Activated CD8-positive, alpha-beta memory T cell treated with anti-CD3 and anti-CD28 coated beads for 24 hours (primary cell): ENCODE measurements at places on chromosomes 3 and 15.

GRCh38 chr3:43468133-43468532 lies 153.7 kb downstream of the ANO10 start:
- no peak for DNase-seq

GRCh38 chr3:114380233-114380651 lies 86.4 kb downstream of the TIGIT start:
- no peak for DNase-seq

DNA sequence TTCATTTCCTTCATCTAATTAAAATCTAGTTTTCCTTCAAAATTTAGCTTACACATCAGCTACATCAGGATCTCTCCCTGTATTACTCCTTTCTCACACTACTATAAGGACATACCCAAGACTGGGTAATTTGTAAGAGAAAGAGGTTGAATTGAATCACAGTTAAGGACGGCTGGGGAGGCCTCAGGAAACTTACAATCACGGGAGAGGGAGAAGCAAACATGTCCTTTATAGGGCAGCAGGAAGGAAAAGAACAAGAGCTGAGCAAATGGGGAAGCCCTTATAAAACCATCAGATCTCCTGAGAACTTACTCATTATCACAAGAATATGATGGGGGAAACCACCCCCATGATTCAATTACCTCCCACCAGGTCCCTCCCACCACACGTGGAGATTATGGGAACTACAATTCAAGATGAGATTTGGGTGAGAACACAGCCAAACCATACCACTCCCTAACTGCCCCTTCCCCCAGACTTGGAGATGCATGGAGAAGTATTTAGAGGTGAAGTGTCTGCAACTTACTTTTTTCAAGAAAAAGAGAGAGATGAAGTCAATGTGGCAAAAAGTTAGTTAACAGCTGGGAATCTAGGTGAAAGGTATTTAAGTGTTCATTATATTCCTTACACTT lies 21.3 kb downstream of the PRTG start:
- DNase-seq: no peak

- no peak for DNase-seq
Measured at GRCh38 chr15:66294157-66294931, 976 bp downstream of the DIS3L start.

DNA sequence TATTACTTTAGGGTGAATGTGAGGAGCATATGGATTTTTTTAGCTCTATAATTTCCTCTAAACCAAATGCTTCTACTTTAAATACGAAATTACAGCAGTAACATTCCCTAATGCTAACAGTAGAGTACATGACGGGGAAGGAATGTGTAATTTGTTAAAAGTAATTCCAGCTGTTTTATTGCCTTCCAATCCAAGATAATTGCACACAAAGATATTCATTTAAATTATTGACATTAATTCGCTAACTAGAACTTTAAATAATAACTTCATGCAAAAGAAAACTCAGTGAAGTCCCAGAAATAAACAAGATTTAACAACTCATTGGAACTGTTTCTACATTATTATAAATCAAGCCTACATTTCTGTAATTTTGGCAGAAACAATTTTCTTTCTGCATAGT lies 261.4 kb upstream of the CFAP20DC start:
- DNase-seq: no peak

DNA sequence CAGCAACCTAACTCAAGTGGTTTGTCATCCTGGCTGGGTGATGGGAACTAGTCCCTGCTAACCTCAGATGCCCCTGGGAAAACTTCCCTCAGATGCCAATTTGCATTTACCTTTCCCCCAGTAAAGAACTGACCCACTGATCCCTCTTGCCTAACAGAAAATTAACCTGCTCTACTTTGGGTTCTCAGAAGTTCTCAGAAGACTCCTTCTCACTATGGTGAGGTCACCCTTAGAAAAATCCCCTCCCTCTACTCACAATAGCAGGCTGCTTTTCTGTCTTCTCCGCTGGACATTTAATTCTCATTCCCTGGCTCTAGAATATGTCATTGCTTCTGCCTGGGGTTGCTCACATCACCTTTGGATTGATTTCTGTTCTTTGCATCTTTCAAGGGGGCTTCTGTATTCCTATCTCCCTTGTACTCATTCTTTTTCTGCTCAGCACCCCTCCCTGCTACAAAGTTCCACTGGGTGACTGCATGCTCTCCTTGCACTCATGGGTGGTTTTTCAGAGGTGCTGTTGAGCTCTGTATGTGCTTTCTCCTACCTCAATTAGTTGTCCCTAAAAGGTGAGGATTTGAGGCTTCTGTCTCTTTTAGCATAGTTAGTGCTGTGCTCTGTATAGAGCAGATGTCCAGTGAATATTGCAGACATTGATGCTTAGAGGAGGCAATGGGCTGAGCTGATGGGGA lies 869 bp downstream of the PLA1A start:
- no peak for DNase-seq

GRCh38 chr3:143727391-143727790 lies 120.9 kb downstream of the SLC9A9 start:
- DNase-seq: no peak

DNA sequence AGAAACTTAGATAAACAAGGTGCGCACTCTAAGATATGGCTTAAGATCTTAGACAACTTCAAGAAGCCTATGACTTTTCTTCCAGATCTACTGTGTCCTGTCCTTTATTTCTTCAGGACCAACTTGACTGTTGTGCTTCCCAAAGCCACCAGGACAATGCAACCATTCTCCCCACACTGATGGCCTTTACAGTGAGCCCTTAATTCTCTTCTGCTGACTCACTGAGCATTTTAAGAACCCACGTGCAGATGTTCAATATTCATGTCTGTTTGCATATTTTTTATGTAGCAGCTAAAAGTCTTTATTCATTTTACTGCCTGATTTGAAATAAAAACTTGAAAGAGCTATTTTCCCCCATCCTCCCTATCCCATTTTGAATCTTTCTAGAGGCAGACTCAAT lies 103.3 kb upstream of the SLC2A2 start:
- DNase-seq: no peak

GRCh38 chr3:54126551-54126950 lies 4.2 kb downstream of the CACNA2D3 start:
- DNase-seq: no peak

DNA sequence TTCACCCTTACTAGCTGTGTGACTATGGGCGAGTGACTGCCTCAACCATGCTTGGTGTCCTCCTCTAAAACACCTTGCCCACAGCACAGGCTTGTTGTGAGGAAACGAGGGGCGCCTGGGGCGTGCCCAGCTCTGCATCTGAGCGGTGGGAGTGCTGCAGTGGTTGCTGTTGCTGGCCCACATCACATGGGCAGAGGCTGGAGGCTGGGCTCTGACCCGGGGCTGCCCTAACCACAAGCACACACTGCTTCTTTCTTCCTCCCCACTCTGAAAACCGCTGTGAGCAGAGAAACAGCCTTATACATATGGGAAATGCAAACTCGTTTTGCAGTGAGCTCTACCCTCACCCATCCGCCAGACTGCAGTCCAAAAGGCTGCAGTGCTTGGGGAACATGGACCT lies 74.8 kb upstream of the RPL32 start:
- peak; percentile 72 for DNase-seq

DNA sequence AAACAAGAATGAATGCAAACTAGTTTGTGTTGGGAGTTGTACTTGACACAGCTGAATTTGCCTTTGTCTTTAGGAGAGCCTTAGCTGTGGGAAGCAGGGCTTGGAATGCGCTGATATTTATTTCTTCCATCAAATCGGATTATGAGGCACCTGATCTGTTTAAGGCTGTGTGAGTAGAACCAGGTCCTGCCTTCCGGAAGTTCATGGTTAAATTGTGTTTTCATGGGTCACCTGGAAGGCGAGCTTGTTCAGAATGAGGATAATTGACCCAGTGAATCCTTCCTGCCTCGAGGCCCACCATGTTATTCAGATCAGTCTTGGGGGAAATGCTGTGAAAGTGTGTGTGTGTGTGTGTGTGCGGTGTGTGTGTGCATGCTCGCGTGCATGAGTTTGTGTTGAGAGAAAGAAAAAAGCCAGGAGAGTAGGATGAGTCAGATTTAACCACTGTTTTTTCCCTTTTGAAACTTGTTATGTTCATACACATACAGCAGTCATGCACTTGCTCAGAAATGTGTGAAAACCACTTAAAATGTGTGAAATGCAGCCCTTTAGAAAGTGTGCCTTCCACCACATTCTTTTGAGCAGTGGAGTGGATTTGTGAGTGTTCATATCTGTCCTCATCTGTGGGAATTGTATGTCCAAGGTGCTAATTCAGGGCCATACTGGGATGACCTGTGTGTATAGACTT lies 36.7 kb downstream of the SMAD3 start:
- DNase-seq: peak; percentile 80

DNA sequence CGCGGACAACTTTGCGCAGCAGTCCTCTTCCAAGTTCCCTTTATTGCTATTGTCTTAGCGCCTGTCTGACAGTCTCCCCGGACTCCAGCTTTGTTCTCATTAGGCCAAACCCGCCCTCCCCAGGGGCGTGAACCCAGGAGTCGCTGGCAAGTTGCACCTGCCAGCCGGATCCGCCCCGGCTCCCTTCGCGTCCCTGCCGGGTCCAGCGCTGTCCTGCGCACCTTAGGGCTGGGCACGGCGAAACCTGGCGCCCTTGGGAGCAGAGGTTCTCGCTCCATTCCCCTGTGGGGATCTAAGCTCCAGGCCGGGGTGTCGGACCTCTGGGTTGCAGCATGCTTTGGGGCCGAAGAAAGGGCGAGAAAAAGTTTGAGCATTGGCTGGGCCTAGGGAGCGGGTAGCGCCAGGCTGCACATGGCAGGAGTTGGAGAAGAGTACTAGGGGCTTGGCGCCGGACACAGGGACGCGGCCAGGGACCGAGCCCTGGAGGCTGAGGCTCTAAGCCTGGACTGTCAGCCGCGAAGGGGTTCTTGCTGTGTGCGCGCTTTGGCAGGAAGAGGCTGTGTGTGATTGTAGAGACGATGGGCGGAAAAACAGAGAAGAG lies 335.1 kb upstream of the THRB start:
- DNase-seq: no peak

- DNase-seq: no peak
Measured at GRCh38 chr3:79263423-79263822, 504.4 kb downstream of the ROBO1 start.
